Smooth muscle cell of the pulmonary artery (primary cell): ENCODE measurements at places on chromosomes 11 and 22. TPM values are rescaled to one million over a fixed set of nuclear protein-coding genes. Genes with fewer than 3 reads are reported as not detected.

SLC5A1 gene
- total RNA-seq, result not detected in 2 replicates

SCGB1C1 gene
- not detected in 2 replicates for total RNA-seq

OR2D2 gene
- 0.13 and 0.36 TPM in 2 replicates for total RNA-seq

RAPSN gene
- total RNA-seq, result 0.07 and 0.40 TPM in 2 replicates

DEFB131B gene
- total RNA-seq, result not detected in 2 replicates

LPXN gene
- 2.3 and 7.2 TPM in 2 replicates for total RNA-seq

MMP7 gene
- not detected in 2 replicates for total RNA-seq

USP2 gene
- 0.33 TPM in 2 replicates for total RNA-seq

ZDHHC8 gene
- total RNA-seq, result 17.7 and 46.3 TPM in 2 replicates

SEC14L6 gene
- total RNA-seq, result 0.20 and 0.40 TPM in 2 replicates

APOA4 gene
- not detected in 2 replicates for total RNA-seq

LRRC74B gene
- 0.07 TPM in 1 of 2 replicates, not detected in the other for total RNA-seq

KCNJ11 gene
- 0.07 TPM in 1 of 2 replicates, not detected in the other for total RNA-seq

KRTAP5-7 gene
- not detected in 2 replicates for total RNA-seq

HBG1 gene
- total RNA-seq, result not detected in 2 replicates

SLC22A9 gene
- total RNA-seq, result not detected in 2 replicates

TIGD3 gene
- 0.07 and 0.13 TPM in 2 replicates for total RNA-seq

MEI1 gene
- 0.20 and 0.26 TPM in 2 replicates for total RNA-seq

BBOX1 gene
- total RNA-seq, result not detected in 2 replicates

IGLL1 gene
- total RNA-seq, result not detected in 2 replicates

POU2AF2 gene
- total RNA-seq, result not detected in 2 replicates

PHLDA2 gene
- 5.8 and 9.1 TPM in 2 replicates for total RNA-seq

SPDYC gene
- total RNA-seq, result not detected in 2 replicates

FAT3 gene
- total RNA-seq, result 1.1 and 1.5 TPM in 2 replicates

OPCML gene
- 0.43 and 0.65 TPM in 2 replicates for total RNA-seq

TMEM121B gene
- 0.07 and 0.20 TPM in 2 replicates for total RNA-seq

CCDC90B gene
- 51.6 and 55.9 TPM in 2 replicates for total RNA-seq

IGF2 gene
- total RNA-seq, result 0.07 and 0.10 TPM in 2 replicates

ZNF214 gene
- 2.6 and 2.7 TPM in 2 replicates for total RNA-seq

RHOG gene
- 15.5 and 18.2 TPM in 2 replicates for total RNA-seq

BCO2 gene
- total RNA-seq, result 1.4 and 1.6 TPM in 2 replicates

NLRP6 gene
- not detected in 2 replicates for total RNA-seq

SCGB1D2 gene
- total RNA-seq, result not detected in 2 replicates

DGAT2 gene
- 2.3 and 10.3 TPM in 2 replicates for total RNA-seq

KCNE3 gene
- 2.6 and 3.5 TPM in 2 replicates for total RNA-seq

NOX4 gene
- 0.85 and 2.7 TPM in 2 replicates for total RNA-seq

DDI1 gene
- not detected in 2 replicates for total RNA-seq

C11orf97 gene
- total RNA-seq, result not detected in 2 replicates

KCNJ1 gene
- total RNA-seq, result not detected in 2 replicates

TTLL12 gene
- 25.8 and 39.2 TPM in 2 replicates for total RNA-seq

RFPL2 gene
- not detected in 2 replicates for total RNA-seq

CD248 gene
- 51.9 and 182 TPM in 2 replicates for total RNA-seq

TREH gene
- not detected in 2 replicates for total RNA-seq

NCR3LG1 gene
- 3.5 and 8.4 TPM in 2 replicates for total RNA-seq

FAM181B gene
- 0.07 and 0.20 TPM in 2 replicates for total RNA-seq

SUSD2 gene
- 46.2 and 79.1 TPM in 2 replicates for total RNA-seq

DCHS1 gene
- 6.6 and 52.4 TPM in 2 replicates for total RNA-seq

AAMDC gene
- 17.3 and 32.2 TPM in 2 replicates for total RNA-seq

MCHR1 gene
- total RNA-seq, result 2.7 and 3.7 TPM in 2 replicates

MPZL2 gene
- 0.07 and 0.56 TPM in 2 replicates for total RNA-seq

ZPR1 gene
- 29.1 and 48.1 TPM in 2 replicates for total RNA-seq

CD3D gene
- not detected in 2 replicates for total RNA-seq

UBASH3B gene
- 18.0 and 56.8 TPM in 2 replicates for total RNA-seq

C11orf52 gene
- total RNA-seq, result 0.23 and 0.72 TPM in 2 replicates

CYTH4 gene
- total RNA-seq, result 0.07 and 0.36 TPM in 2 replicates

OR5A1 gene
- not detected in 2 replicates for total RNA-seq

KREMEN1 gene
- 1.6 and 6.5 TPM in 2 replicates for total RNA-seq

CD3E gene
- total RNA-seq, result not detected in 2 replicates

OR8D4 gene
- not detected in 2 replicates for total RNA-seq
